ENCODE measurements at places on chromosomes 3 and 15.

DNA sequence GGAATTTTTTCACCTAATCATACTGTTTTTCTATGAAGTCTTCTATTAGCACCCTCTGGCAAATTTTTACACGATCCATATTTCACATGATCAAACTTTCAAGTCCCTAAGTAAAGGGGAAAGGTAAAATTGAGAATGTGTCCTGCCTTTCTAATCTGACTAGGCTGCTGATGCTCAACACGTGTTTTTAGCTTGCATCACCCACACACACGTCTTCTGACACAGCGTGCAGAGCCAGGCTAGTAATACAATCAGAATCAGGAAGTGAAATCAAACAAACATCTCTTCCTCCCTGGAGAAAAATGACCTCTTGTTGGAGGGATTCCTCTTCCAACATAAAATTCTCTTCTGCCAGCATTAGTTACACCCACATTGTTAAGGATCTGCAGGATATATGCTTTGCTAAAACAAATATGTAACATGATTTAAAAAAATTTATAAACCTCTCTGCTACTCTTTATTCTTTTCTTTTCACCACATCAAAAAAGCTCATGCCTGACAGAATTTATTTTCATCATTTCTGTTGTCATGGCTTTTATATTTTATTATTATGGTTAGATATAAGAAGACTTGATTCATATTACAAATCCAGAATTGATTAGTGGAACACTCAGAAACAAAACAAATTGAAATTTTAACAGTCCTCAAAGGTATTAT is 122.4 kb downstream of the RAP2B start:
- DNase-seq: peak; percentile 81

- peak; percentile 79 for DNase-seq
Observed at GRCh38 chr15:99253381-99254090, 2.3 kb downstream of the LRRC28 start.

DNA sequence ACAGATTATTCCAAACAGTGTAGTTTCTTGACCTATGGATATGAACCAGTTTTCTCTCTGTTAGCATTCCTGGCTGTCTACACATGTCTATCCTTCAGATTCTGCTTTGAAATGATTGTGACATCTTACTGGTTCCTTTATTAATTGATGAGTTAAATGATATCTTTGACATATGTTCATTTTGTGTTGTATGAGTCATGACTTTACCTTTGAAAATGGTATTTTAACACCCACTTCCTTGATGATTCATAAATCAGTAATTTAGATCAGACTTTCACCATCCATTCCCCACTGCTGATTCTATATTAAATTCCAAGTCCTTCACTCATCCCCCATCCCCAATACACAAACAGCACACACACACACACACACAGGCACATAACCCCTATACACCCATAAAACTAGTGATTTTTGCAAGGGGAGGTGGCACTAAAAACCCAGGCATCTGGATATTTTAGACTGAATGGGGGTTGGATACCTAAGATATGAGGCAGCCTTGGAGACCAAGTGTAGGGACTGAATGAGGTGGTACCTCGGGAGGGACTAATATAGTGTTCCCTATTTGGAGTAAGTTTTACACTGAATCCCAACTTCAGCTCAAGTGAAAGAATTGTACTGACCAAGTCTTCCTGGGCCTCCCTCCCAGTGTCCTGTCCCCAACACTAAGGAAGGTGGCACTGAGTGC is 9.7 kb downstream of the CCK start:
- peak; percentile 30 for DNase-seq

- DNase-seq: peak; percentile 64
Observed at GRCh38 chr3:10933805-10934481, 58.6 kb upstream of the SLC6A1 start.

DNA sequence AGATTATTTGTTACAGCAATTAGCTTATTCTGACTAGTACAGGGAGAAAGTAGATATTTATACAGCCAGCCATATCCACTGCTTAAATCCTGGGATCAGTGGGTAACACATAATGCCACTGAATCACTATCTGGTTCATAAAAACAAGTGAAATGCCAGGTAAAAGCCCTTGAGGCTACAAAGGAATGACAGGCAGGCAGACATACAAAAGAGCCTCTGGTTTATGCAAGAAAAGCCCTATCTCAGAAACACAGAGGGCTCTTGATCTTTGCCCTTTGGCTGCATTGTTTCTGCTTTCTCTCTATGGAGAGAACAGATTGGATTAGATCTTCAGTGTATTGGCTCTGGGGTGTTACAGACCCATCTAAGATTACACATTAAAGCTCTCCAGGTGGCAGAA is 115.4 kb upstream of the GADL1 start:
- no peak for DNase-seq

DNA sequence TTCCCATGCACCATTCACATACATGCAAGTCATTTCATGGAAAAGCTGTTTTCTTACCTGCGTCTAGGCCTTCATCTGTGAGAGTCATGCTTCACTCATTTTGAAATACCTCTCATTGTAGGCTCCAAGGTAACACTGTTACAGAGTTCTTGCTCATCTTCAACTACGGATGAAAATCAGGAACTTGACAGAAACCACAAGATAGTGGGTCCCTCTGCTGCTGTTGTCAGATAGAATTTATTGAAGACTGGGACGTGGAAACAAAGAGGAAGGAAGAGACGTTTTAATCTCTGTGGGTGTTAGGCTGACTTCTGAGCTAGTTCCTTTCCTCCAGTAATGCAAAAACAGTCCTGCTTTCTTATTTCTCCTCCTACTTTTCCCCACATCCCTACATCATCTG is at the start of gene P2RY14:
P2RY14 (minus strand) TSS at position 313 of the 400 bp plus-strand sequence. CDS start 64,226 bp downstream, outside the sequence.
- DNase-seq: no peak

GRCh38 chr3:35081899-35082298 is 557.4 kb upstream of the ARPP21 start:
- no peak for DNase-seq

- no peak for DNase-seq
Observed at GRCh38 chr3:171704814-171705213, 105.5 kb downstream of the PLD1 start.

GRCh38 chr15:51266656-51267050 is 71.7 kb downstream of the CYP19A1 start:
- DNase-seq: peak; percentile 27

DNA sequence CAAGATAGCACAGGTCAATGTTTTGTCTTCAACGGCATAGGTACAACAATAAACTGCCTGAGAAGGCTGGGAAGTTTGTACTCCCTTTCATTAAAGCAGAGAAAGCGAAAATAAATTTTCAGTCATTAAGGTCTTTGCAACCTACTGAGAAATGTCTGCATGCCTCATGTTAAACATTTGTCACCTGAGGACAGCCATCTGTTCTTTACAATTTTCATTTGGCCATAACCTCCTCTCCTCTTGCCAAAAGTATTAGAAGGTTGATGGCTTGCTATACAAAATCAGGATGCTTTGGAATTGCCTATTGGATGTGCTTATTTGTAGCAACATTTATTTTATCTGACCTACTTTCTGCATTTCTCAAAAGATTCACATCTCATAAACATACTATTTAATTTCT is 122.7 kb downstream of the GOLIM4 start:
- no peak for DNase-seq

DNA sequence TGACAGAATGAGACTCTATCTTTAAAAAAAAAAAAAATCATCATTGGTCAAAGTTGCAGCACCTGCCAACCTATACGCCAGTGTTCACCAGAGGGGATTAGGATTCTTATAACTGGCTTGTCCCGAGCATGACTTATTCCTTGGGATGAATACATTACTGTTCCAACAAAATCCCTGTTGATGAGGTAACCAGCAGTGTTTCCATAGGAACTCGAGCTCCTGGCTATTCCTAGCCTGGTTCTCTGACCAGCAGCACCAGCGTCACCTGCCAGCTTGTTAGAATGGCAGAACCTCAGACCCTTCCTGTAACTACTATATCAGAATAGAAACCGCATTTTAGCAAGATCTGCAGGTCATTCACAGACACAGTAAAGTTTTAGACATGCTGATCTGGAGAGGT is 364.4 kb downstream of the PTPRG start:
- no peak for DNase-seq

- no peak for DNase-seq
Observed at GRCh38 chr3:188197388-188197847, 43.5 kb downstream of the LPP start.

DNA sequence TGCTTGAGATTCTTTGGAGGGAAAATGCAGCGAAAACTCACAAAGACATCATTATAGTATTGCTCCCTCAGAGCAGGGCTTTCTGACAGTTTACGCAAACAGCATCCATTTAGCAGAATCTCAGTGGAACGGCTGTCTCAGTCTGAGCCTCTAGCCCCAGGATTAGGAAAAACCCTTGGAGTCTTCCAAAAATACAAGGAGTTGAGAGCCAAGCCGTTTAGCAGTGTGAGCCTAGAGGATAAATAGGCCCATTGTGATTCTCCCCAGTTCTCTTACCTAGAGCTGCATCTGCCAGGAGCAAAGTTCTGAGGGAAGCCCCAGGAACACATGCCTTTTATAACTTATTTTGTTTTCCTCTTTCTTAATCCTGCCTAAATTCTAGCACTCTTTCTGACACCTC is 359.6 kb downstream of the NTRK3 start:
- DNase-seq: no peak

GRCh38 chr3:114553949-114554593 is 260.2 kb downstream of the TIGIT start:
- no peak for DNase-seq

DNA sequence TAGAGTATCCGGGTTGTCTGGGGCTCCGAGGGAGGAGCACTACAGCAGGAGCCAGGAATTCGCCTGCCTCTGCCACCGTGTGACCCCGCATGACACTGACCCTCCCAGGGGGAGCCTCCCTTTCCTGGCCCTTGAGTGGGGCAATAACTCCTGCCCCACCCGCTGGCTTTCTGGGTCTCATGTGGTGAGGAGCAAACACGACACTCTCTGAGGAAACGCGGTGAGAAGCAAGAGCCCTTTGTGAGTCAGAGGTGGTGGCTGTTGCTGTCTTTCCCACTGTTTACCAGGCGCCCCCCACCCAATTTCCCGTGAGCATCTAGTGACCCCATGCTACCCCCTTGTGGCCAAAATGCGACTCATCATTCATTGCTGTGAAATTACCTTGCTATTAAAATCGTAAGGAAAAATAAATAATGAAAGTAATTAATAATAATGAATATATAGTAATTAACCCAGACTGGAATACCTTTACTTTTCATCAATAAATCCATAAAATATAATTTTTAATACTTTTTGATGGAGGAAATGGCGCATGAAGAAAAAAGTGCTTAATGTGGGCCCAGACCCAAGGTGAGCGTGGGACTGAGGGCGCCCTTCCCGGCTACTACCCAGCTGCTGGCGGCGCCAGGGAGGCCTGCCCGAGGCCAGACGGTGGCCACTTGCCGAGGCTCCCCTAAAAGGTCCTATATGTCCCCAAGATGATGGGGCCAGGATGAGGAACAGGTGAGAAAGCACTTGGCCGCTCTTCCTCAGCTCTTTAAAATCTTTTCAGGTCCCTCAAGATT is 29.3 kb downstream of the CCNL1 start:
- peak; percentile 58 for DNase-seq

GRCh38 chr15:50944672-50945071 is 36.2 kb downstream of the AP4E1 start:
- no peak for DNase-seq

GRCh38 chr3:143839980-143840379 is 8.3 kb downstream of the SLC9A9 start:
- DNase-seq: no peak

- no peak for DNase-seq
Observed at GRCh38 chr15:89450076-89451006, 46.0 kb downstream of the RHCG start.

- DNase-seq: no peak
Observed at GRCh38 chr3:155938409-155938808, 68.0 kb downstream of the GMPS start.

GRCh38 chr15:59205839-59206622 is 612 bp upstream of the LDHAL6B start:
- no peak for DNase-seq

DNA sequence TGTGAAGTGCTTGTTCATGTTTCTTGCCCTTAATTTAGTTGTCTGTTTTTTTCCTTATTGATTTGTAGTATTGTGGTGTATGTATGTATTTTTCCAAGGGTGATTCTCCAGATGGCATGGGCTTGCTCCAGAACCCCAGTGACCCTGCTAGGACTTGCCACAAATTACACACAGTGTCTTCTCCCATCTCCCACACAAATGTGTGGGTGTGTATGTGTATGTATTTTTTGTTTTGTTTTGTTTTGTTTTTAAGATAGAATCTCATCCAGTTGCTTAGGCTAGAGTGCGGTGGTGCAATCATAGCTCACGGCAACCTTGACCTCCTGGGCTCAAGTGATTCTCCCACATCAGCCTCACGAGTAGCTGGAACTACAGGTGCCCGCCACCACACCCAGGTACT is 36.2 kb upstream of the ARID3B start:
- DNase-seq: no peak

DNA sequence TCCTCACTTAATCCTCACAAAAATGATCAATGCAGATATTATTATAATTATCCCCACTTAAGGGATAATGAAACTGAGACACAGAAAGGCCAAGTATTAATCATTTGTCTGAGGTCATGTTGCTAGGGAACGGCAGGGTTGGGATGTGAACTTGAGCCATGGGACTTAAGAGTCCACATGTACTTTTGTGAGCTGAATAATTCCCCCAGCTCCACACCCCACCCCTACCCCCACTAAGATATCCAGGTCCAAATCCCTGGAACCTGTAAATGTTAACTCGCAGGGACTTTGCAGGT is 290.5 kb upstream of the GADL1 start:
- DNase-seq: no peak

Data from AG08395 (cell line).